CD4-positive, alpha-beta T cell treated with Interleukin-4 for 4 hours (primary cell): ENCODE measurements at places on chromosomes 6 and 20.

GRCh38 chr20:46998477-46999240 is 104.0 kb downstream of the EYA2 start:
- no peak for DNase-seq

GRCh38 chr6:88864359-88865054 is 98.9 kb downstream of the RNGTT start:
- DNase-seq: no peak

GRCh38 chr6:158020272-158020711 is 38.6 kb downstream of the SYNJ2 start:
- DNase-seq: no peak

DNA sequence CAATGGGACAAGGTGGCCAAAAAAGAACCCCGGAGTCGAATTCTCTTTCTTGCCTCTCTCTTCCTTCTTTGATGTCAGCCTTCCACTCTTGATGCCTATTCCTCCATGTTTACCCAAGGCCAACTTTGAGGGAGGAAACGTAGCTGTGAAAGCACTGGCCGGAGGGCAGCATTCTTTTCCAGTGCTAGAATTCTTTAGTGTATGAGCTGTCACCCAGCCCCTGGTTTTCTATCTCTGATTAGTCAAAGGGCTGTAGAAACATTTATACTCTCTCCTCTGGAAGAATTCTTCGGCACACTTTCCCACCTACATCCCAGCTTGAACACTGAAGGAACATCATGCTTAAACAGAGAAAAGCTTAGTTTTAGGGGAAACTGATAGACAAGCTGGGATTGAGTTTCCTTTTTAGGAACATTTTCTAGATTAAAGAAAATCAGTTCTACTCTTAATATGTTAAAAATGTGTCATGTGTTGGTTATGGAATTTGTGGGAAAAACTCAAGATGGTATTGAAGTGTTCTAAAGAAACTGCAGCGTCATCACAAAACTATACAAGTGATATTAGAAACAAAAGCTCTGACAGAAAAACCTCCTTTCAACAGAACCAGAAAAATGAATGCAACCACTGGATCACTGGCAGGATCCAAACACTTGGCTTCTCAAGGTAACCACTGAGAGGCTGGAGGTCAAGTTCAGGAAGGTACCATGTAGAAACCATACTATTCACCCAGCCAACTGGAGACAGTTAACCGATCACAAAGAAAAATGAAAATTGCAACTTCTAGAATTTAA is 20.7 kb upstream of the UTRN start:
- DNase-seq: no peak

DNA sequence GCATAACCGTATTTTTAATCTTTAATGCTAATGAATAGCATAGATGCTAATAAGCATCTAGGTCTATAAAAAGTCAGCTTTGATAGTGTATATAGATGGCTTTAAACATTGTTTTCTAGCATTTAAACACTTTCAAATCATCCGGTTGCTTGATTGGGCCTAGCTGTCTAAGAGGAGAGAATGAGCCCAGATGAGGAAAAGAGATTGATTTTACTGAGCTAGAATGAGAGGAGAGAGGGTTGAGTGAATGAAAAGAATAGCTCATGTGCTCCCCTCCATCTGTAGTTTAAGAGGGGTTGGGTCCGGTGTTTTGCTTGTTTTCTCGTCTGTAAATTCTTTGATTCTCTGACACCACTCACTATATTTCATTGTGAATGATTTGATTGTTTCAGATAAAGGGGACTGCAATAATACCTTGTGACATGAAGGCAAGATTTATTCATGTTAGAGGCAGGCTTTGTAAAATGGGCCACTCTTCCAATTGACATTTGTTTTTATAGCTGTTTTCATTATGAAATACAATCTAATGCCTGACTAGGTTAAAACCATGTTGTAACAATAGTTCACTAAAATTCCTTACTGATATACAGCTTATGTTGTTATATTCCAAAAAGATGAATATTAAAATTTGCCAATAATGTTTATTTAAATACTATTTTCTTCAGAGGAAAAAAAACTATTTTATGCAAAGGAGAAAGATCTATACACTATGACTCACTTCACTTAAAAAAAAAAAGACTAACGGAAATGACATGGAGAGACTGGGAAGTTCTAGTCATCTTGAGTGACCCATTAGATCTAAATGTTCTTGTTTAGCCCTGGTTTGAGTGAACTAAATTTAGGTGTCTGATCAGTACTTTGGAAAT is 3.2 kb downstream of the PTPN1 start:
- DNase-seq: no peak

DNA sequence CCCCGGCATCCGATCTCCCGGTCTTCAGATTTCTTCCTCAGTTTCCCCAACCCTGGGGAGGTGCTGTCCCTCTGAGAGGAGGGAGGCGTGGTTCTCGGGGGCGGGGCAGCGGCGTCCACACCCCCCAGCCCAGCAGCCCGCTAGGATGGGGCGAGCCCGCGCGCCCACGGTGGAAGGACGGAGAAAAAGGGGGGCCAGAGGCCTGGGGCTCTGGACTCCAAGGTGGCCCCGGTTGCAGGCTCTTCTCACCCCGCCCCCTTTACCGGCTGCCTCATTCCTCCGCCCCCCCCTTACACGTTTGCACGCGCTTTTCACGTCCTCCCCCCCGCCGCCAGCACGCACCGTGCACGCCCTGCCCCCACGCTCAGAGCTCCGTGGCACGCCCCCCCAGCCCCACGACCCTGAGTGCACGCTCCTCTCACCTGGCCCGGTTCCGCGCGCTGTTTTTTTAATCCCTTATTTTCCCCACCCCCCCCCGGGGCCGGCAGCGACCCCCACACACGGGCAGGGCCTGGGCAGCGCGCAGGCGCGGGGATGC is 402 bp downstream of the ZBTB12 start:
- DNase-seq: peak; percentile 65
